Stimulated activated CD8-positive, alpha-beta memory T cell treated with anti-CD3 and anti-CD28 coated beads, Interleukin-7, amount 100 ng/mL, for 4 hours (primary cell): ENCODE measurements at places on chromosomes 5 and 9.
A peak's percentile ranks its signal among the peaks of the same experiment; 100 is the strongest.

- no peak for DNase-seq
Observed at GRCh38 chr5:44952376-44952775, 143.6 kb downstream of the MRPS30 start.

DNA sequence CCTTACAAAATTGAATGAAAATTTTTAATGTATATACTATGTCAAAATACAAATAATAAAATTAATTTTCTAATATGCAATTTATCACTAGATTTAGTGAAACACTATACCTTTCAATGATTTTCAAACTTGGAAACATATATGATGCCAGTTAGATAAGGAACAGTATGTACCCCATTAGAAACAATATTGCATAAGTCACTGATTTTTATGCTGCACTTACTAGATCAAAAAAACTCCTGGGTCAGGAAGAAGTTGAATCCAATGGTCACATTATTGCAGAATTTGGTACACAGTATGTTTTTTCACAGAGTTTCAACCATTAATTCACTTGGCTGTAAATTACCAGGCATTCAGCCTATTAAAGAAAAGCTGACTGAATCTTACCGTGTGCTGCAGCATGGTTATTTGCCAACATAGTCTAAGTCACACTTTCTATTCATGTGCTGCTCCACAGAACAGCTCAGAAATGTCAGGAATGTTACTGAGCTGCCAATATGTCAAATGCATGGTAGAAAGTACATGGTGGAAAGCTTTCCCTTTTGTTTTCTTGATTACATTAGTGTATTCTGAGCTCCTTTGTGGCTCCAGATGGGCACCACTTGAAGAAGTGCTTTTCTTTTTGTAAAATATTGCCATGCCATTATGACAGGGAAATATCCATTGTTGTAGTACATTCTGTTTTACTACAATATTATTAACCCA is 9.9 kb upstream of the PRR16 start:
- no peak for DNase-seq

DNA sequence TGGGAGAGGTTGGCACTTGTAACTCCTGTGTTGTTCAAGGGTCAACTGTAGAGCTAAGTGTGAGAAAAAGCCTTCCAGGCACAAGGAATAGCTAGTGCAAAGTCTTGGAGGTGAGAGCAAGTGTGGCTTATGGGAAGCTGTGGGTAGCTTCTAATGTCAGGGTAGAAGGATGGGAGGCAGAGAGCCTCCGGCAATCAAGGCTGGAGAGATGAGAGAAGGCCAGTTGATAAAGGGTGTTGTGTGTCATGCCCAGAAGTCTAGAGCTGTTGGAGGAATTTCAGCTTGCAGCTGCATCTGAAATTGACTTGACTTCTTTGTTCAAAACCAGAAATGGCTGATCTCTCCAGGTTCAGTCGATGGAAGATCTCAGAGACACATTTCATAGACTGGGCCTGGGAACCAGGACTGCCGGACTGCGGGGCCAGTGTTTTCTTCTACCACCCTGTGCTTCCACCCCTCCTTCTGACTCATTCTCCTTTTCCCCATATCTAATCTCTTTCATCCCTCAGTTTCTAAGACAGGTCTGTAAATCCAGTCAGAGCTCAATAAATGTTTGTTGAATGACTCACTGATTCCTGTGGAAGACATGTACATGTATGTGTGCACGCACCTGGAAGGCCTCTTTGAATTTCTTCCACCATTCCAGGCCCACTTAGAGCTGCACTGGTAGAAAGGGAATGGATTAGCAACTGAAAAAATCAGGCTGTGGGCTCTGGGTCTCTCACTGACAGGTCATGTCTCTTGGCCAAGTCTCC is 67.8 kb upstream of the KLF4 start:
- no peak for DNase-seq

DNA sequence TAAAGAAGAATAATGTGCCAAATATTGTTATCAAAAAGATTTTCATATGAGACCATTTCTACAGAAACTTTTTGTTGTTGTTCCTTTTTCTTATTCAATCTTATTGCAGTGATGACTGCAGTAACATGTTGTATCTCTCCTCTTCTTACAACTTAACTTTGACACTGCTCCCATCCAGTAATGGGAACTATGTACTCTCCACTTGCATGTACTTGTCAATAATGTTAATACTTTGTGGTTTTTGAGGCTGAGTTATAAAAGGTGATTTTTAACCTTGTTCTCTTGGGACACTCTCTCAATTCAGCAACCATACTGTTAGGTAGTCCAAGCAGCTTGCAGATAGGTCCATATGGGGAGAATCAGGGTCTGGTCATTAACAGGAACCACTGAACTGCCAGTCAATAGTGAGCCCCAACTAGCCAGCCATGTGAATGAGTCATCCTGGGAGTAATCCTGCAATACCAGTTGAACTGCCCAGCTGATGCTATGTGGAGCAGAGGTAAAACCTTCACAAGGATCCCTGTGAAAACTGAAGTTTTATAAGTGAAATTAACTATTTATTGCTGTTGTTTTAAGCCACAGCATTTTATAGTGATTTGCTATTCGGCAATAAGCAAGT is 199.6 kb upstream of the DAB2 start:
- DNase-seq = no peak

GRCh38 chr9:111298111-111298510 is 31.9 kb downstream of the OR2K2 start:
- DNase-seq = no peak

- no peak for DNase-seq
Observed at GRCh38 chr5:37966871-37967270, 127.0 kb upstream of the GDNF start.

- DNase-seq = no peak
Observed at GRCh38 chr5:143174714-143175398, 228.6 kb downstream of the NR3C1 start.

GRCh38 chr5:175922192-175922885 is 45.8 kb downstream of the THOC3 start:
- DNase-seq = no peak

DNA sequence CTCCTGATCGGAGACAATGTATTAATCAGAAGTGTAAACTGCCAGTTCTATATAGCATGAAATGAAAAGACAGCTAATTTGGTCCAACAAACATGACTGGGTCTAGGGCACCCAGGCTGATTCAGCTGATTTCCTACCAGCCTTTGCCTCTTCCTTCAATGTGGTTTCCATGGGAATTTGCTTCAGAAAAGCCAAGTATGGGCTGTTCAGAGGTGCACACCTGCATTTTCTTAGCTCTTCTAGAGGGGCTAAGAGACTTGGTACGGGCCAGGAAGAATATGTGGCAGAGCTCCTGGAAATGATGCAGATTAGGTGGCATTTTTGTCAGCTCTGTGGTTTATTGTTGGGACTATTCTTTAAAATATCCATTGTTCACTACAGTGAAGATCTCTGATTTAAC is 22.4 kb downstream of the IL7R start:
- DNase-seq = no peak

GRCh38 chr5:14229734-14230133 is 86.6 kb downstream of the TRIO start:
- no peak for DNase-seq

DNA sequence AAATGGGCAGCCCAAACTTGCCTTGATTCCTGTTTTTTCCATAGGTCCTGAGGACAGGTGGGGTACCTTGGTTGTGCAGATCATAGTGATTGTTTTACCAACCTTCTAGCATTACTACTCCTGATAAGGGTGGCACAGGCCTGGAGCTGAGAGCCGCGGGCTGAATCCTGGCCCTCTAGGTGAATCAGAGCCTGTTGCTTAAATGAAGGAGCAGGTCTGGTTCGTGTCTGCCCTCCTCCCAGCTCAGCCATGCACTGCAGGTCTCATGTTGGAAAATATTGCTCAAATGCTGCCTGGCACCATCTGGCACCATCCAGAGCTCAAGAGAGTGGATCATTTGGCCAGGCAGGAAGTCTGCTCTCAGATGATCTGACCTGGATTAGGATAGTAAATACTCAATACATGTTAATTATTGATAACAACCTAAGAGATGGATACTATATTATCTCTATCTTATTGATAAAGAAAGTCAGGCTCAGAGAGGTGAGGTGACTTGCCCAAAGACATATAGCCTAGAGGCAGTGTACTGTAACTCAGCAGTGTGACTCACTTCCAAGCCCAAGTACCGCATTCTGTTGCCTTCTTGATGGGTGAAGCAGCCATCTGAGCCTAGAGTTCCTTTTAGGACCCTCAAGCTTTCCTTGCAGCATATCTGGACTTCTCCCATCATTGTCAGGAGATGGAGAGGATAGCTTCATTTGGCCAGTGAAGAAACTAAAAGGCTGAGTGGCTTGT is 104.3 kb upstream of the PITX1 start:
- no peak for DNase-seq

GRCh38 chr5:15007646-15008045 is 136.1 kb upstream of the ANKH start:
- DNase-seq = no peak

DNA sequence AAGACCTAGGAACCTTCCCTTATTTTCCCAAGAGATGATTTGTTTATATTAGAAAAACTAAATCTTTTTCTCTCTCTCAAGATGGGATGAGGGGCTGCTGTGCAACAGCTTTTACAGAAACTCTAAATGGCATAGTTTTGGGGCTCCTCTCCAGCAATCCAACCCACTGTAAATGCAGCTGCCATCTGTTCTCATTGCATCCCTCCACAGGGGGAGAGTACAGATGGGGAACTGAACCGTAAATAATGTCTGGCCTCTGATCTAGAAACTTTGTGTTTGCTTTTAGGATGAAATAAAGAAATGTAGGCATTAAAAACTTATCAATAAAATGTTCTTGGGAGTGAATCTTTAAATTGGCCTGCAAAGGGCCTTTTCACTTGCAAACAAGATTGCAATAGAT is 291.4 kb downstream of the MCTP1 start:
- no peak for DNase-seq

DNA sequence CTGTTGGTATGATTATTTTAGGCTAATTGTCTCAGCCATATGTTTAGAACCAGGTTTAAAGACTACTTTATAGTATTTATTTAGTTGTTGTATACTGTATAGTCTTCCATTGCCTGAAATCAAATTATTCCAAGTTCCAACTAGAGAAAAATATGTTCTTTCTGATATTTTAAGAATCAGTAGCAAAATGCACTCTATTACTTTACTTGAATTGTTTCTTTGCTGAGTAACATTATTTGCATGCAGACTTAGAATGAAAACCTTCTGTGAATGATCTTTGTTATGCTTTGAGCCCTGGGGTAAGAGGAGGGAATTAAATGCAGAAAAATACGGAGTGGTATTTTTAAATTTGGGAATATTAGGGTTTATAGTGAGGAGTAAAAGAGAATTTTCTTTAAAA is 47.9 kb downstream of the MEGF10 start:
- DNase-seq = no peak

GRCh38 chr9:134618833-134619447 is 22.7 kb upstream of the COL5A1 start:
- DNase-seq = no peak

DNA sequence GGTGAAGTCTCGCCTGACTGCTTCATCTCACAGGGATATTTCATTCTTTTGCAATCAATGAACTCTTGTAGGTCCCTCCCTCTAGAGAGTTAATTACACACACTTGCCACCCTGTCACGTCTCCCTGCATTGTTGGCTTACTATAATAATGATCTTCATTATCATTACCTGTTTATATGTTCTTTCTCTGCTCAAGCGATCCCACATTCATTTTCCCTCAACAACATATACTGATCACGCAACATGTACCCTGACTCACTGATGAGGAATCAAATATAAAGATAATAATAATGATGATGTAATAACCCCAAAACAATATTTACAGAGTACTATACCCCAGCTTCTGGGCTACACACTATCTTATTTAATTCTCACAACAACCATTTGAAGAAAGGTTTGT is 88.5 kb downstream of the FEM1C start:
- DNase-seq = no peak

- peak; percentile 53 for DNase-seq
Observed at GRCh38 chr9:137053944-137054931, at the start of gene ENTPD2. TSS of gene ENTPD2 (minus strand) at chr9:137054061. CDS start at chr9:137053997, 64 bp downstream.

DNA sequence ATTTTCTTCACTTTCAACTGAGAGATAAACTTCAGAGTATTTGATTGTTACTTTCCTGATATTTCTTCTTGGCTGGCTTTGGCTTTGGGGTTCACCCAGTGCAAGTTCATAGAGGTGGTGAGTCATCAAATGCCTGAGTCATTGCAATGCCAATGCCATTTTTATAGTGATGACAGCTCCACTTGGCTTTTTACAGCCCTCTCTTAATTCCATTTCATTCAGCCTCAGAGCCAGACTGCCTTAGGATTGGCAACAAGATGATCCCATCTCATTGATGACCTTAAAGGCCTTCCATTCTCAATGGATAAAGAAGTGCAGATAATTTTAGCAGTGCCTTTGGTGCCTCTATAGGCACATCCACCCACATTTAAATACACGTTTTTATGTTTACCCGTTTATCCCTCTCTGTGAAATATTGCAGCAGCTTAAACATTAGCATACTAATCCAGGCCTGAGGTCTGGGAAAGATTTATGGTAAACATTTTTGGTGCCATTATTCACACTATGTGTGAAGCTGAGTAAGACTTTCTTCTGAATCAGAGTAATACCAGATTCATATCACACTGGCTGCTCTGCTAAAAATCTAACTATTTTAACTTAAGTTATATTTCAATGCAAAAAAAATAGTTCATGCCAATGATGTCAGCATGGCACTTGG is 88.9 kb upstream of the TYRP1 start:
- DNase-seq = no peak

GRCh38 chr9:16120231-16120641 is 567.4 kb downstream of the CCDC171 start:
- no peak for DNase-seq

- DNase-seq = no peak
Observed at GRCh38 chr9:115032296-115032695, 85.7 kb downstream of the TNC start.

DNA sequence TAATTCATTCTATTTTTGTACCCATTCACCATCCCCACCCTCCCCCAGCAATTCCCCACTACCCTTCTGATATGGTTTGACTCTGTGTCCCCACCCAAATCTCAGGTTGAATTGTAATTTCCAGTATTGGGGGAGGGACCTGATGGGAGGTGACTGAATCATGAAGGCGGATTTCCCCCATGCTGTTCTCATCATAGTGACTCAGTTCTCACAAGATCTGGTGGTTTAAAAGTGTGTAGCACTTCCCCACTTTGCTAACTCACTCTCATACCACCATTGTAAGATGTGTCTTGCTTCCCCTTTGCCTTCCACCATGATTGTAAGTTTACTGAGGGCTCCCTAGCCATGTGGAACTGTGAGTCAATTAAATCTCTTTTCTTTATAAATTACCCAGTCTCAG is 25.9 kb upstream of the TESK1 start:
- no peak for DNase-seq
